HT-29 (cell line): ENCODE measurements at places on chromosomes 12 and 14. TPM values are rescaled to one million over a fixed set of nuclear protein-coding genes. Genes with fewer than 3 reads are reported as not detected.

DNAI7 gene
- not detected in 2 replicates for total RNA-seq

LETMD1 gene
- 36.8 and 47.1 TPM in 2 replicates for total RNA-seq

ADAM20 gene
- 0.51 TPM in 1 of 2 replicates, not detected in the other for total RNA-seq

DHH gene
- 0.28 TPM in 1 of 2 replicates, not detected in the other for total RNA-seq

VSX2 gene
- not detected in 2 replicates for total RNA-seq

TEAD4 gene
- total RNA-seq, result 51.0 and 54.4 TPM in 2 replicates

PTPN6 gene
- 29.2 and 35.2 TPM in 2 replicates for total RNA-seq

OVCH1 gene
- total RNA-seq, result not detected in 2 replicates

DPF3 gene
- not detected in 2 replicates for total RNA-seq

CYP27B1 gene
- 7.0 and 11.0 TPM in 2 replicates for total RNA-seq
